ENCODE measurements at places on chromosomes 3 and 15.
A peak's percentile ranks its signal among the peaks of the same experiment; 100 is the strongest.

DNA sequence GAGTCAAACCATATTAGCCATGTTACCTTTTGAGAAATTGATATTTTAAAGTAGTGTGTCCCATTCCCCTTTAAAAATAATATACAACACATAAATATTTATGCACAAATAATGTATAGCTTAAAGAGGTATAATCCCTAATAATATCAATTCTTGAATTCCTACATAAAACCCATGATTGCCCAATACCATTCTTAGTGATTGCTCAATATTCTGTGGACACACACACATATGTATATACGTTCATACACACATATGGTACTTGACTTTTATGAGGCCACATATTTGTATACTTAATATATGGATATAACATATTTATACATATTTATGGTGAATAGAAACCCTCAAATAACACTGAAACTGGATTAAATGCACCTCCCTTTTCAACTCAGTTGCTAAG, 367.4 kb downstream of the ZBBX start:
- DNase-seq: no peak

GRCh38 chr3:146823622-146824021, 218.5 kb upstream of the PLSCR5 start:
- no peak for DNase-seq

- no peak for DNase-seq
These were observed 77.7 kb upstream of the NUDT16 start for GRCh38 chr3:131303848-131304247.

DNA sequence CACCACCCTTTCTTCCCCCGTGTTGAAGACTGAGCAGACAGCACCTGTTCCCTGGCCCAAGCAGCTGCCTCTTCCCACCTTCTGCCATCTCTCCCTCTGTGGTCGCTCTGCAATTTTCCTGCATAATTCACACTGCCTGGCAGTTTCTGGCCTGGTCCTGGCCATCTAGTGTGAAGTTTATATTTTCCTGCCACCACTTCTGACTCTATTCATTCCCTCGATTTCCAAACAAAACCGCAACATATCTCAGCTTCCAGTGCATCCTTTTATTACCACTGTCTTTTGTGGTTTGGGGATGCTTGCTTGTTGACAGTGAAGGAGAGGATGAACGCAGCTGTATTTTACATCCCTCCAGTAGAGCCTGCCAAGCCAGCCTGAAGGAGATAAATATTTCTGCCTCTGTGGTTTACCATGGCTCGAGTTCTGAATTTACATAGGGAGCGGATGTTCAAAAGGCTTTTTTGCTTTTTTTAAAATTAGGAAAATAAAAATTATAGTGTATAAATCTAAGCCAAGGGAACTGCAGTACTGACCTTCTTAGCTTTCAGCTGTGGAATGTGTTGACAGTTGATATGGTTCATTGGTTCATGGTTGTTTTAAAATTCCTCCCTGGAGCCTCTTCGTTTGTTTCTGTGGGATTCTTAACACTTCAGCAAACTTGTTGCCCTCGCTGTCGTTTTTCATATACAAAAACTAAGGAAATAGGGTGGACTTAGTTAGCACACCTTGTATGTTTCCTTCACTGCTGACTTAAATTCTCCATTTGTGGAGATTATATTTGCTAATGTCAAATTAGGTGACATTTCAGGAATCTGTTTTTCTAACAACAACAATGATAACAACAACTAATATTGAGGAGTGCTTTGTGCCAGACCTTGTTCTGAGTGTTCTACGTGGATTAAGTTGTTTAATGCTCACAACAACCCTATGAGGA, 250.5 kb downstream of the ADAMTSL3 start:
- no peak for DNase-seq

GRCh38 chr3:89107461-89108290, at the start of gene EPHA3:
TSS of gene EPHA3 (plus strand) at chr3:89107621. CDS start at chr3:89107749, 128 bp downstream.
- DNase-seq: peak; percentile 74

GRCh38 chr3:141476033-141476432, 10.8 kb upstream of the RASA2 start:
- DNase-seq: no peak

- DNase-seq: peak; percentile 18
These were observed 34.3 kb downstream of the STT3B start for GRCh38 chr3:31567036-31567435.

DNA sequence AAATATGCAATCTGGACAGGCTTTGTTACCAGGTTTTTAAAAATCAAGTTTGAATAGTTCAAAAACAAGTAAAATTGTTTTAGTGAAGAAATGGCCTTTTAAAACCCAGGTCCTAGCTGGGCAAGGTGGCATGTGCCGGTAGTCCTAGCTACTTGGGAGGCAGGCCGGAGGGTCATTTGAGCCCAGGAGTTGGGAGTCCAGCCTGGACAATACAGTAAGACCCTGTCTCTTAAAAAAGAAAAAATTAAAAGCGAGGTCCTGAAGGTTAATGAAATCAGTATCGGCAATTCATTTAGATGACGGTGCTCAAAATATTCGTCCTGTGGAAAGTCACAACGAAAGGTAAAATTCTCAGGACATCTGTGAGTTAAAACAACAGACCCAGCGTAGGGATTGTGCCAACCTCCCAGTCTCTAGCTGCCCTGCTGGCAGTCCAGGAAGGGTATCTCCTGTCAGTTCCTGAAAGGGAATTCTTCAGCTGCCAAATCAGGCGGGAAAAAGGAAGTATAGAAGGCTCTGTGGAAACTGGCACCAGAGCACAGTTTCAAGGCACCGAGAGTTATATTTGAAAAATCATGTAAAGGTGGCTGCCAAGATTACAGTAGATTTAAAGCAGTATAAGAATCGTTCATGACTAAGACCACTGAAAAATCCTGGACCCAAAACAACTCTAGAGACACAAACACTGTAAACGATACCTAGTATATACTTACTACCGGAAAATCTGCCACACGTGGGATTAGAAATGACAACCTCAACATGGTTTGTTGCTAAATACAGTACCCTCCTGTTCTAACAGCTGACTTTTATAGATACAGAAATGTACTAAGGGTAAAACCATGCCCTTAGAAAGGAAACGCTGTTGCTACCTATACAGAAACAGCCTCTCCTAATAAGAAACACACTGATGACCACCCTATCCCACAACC, 1.2 kb upstream of the ABHD17C start:
- peak; percentile 17 for DNase-seq

All from GM12865 (cell line).